ENCODE measurements at places on chromosomes 6 and 20.

- DNase-seq = peak; percentile 4
These were observed 45.0 kb upstream of the ZBTB24 start for GRCh38 chr6:109527989-109528388.

DNA sequence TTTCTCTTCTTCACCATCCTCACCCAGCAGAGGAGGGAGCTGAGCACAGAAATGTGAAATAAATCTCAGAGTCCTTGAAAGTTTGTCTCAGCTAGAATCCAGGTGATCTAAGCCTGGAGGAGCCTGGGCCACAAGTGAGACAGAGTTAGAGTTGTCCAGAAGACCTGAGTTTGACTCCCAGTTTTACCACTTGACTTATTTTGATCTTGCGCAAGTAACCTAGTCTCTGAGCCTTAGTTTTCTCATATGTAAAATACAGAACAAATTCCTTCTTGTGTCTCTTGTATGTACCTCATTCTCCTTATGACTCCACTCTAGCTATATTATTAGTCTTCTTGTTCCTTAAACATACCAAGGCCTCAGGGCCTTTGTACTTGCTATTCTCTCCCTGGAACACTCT lies 36.7 kb downstream of the RALY start:
- no peak for DNase-seq

GRCh38 chr6:10112871-10113549 lies 301.9 kb downstream of the TFAP2A start:
- no peak for DNase-seq

DNA sequence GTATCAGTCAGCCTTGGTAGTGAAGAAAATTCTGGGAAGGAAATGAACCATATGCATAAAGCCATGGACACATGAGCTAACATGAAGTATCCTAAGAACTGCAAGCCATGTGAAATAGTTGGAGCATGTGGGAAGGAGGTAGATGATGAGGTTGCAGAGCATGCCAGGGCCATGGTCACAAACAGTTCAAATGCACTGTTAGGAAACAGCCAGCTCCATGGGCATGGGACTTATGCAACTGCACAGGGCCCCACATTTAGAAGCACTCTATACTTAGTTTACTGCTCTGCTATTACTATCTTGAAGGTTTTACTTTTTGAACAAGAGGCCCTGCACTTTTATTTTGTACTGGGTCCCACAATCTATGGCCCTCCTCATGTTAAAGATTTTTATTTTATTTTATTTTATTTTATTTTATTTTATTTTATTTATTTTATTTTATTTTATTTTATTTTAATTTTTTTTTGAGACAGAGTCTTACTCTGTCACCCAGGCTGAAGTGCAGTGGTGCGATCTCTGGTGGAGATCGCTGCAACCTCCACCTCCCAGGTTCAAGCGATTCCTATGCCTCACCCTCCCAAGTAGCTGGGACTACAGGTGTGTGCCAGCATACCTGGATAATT lies 169.1 kb downstream of the IBTK start:
- no peak for DNase-seq

DNA sequence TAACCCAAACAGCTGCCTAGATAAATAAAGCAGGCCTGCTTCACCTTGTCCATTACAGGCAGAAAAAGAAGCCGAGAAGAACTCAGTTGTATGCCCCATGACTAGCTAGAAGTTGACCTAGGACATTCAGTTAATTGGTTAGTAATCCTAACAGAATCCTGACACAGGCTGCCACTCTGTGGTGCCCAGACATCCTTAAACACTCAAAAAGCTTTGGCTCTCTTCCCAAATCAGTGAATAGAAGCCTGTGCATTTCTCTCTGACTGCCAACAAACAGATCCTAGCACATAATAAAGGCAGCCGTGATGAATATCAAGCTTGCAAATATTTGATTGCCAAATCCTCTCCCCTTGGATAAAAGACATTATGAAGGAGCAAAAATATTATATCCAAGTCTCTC lies 519.1 kb upstream of the EYS start:
- DNase-seq = no peak

DNA sequence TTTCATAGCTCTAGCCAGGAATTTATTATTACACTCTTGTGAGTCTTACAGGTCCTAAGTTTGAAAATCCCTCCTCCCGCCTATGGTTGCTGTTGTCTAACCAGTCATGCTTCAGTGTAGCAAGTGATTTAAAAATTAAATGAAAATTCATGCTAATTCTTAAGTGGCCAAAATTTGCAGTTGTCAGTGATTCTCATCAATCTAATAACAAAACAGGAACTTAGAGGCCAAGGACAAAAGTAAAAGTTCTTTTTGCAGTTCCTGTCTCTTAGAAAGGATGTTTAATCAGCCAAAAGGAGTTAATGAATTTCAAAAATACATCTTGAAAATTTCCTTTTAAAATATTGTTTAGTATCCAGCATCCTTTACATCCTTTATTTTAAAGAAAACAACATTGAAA lies 36.3 kb downstream of the VTA1 start:
- no peak for DNase-seq

- no peak for DNase-seq
These were observed 27.1 kb upstream of the EMILIN3 start for GRCh38 chr20:41393705-41394066.

DNA sequence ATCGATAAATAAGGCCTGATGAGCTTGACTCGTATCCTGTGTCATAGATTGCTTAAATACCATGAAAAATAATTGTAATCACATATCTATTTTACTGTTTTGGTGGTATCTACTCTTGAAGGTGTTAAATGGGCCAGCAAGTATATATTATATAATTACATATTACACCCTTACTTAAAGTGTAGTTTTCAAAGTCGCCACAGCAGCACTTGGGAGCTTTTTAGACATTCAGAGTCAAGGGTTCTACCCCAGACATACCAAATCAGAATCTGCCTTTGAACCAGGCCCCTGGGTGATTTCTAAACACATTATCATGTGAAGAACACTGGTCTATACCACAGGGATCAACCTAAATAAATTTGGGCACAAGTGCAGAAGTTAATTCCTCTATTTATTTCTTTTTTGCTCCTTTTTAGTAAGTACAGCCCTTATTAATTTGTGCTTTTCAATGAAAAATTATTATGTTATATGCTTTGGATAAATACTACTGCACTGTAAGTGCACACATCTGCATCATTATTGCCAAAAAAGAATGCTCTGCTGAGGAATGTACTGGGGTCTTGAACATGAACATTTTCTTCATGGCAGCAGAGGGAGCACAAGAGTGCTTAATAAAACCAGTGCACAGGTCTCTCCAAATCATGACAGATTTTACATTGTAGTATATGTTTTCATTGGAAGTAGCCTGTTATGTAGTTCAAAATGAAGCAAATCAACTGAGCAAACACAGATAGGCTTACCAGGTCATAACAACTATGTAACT lies 3.1 kb upstream of the ATXN1 start:
- DNase-seq = peak; percentile 64

DNA sequence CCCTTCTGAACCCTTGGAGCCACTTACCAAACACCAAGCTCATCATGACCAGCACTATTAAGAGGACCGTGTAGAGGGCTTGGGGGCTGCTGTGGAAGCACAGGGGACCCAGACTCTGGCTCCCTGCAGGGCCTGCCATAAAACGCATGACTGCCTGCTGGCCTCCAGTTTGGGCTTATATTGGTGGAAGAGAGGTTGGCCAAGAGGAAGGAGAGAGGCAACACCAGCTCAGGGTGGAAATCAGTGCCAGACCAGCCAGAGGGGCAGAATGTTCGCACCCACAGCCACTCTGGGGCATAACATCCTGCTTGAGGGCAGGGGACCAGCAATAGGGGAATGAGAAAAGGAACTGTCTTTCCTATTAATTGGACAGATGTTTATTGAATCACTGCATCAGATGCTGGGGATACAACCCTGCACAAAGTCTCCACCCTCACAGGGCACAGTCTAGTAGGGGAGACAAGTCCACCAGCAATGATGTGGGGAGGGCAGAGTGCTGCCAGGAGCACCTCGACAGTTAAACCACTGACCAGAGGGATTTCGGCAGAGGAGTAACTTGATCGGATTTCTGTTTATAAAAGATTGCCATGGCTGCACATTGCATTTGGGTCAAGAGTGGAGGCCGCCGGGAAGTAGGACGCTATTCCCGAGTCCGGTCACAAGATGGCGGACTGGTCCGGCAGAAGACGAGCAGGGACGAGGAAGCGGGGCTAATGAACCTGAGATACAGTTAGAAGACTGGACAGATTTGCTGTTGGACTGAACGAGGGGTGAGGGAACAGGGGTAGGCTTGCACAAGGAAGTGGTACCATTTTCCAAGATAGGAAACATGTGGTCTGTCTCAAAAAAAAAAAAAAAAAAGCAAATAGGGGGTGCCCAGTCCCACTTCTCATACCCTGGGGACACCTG lies at the start of gene LY6G5C:
Gene LY6G5C, minus strand, starts transcription at position 842 of the 909 bp plus-strand sequence. Its CDS starts 694 bp downstream, at position 148.
- peak; percentile 85 for DNase-seq
